ENCODE measurements at places on chromosomes 13 and 19. TPM values are rescaled to one million over a fixed set of nuclear protein-coding genes. Genes with fewer than 3 reads are reported as not detected.

C13orf46 gene
- 3.0 TPM for total RNA-seq

LYPD5 gene
- not detected for total RNA-seq

C13orf42 gene
- total RNA-seq: not detected

MTUS2 gene
- 0.12 TPM for total RNA-seq

- no peak overlapping the region for H3K4me3 ChIP-seq
- no peaks in the 10 kb centered on the region for H3K36me3 ChIP-seq
- peak; percentile 19 for DNase-seq
- H3K27ac ChIP-seq: no peak overlapping the region
- no peaks in the 10 kb centered on the region for H3K4me1 ChIP-seq
Observed at GRCh38 chr19:5358173-5358800, 17.7 kb upstream of the PTPRS start.

GRCh38 chr13:73201626-73202025 lies 142.8 kb downstream of the KLF5 start:
- H3K4me3 ChIP-seq: no peak overlapping the region
- no peaks in the 10 kb centered on the region for H3K36me3 ChIP-seq
- no peak for DNase-seq
- no peak overlapping the region for H3K27ac ChIP-seq
- no peaks in the 10 kb centered on the region for H3K4me1 ChIP-seq
- H3K27me3 ChIP-seq: no peaks in the 10 kb centered on the region

DNA sequence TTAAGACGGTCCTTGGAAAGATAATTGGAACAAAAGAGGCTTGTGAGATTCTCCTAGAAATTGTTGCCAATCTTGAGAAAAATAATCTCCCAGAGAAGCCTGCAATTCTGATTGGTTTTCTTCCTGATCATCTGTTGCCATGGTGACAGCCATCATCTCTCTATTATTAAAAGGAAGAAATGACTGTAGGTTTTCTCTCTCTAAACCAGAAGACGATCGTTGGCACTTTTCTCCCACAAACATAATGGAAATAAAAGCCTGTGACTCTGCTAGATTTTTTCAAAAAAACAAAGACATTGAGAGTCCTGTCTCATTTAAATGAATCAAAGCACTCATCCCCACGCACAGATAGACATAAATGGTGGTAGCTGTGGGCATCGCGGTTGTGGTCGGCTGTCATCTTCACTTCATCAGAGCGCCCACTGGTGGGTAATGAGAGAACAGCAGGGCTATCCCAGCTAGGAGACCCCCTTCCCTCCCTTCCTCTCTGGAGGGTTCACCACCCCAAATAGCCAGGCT lies 21.7 kb upstream of the CALM3 start:
- DNase-seq: no peak
- H3K36me3 ChIP-seq: no peaks in the 10 kb centered on the region
- no peak overlapping the region for H3K4me3 ChIP-seq

DNA sequence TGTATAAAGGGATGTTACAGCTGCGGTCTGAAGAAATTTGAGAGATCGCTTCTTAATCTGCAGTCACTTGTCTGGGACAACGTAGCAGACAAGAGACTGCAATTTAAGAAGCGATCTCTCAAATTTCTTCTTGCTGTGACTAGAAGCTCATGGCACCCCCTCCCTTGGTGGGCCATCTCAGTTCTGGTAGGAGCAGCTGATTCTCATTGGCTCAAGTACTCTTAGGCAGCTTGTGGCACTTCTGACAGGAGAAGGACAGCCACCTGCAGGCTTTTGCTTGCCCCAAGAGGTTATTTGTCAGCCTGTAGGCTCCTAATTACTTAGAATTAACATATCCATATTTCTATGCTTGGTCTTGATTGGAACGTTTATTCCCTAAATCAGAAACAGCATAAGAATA lies 503.0 kb downstream of the DCT start:
- no peak for DNase-seq
- no peak overlapping the region for H3K27ac ChIP-seq
- no peaks in the 10 kb centered on the region for H3K36me3 ChIP-seq
- no peaks in the 10 kb centered on the region for H3K4me1 ChIP-seq
- no peaks in the 10 kb centered on the region for H3K27me3 ChIP-seq

- H3K27ac ChIP-seq: no peak overlapping the region
- H3K4me1 ChIP-seq: no peaks in the 10 kb centered on the region
- no peak overlapping the region for H3K4me3 ChIP-seq
- H3K27me3 ChIP-seq: no peaks in the 10 kb centered on the region
- no peaks in the 10 kb centered on the region for H3K36me3 ChIP-seq
- DNase-seq: no peak
Observed at GRCh38 chr13:71513411-71514033, 353.5 kb downstream of the DACH1 start.

GRCh38 chr13:113032291-113032690 lies 63.3 kb downstream of the MCF2L start:
- DNase-seq: no peak
- H3K4me1 ChIP-seq: no peaks in the 10 kb centered on the region
- no peaks in the 10 kb centered on the region for H3K36me3 ChIP-seq
- no peak overlapping the region for H3K27ac ChIP-seq
- H3K4me3 ChIP-seq: no peak overlapping the region

DNA sequence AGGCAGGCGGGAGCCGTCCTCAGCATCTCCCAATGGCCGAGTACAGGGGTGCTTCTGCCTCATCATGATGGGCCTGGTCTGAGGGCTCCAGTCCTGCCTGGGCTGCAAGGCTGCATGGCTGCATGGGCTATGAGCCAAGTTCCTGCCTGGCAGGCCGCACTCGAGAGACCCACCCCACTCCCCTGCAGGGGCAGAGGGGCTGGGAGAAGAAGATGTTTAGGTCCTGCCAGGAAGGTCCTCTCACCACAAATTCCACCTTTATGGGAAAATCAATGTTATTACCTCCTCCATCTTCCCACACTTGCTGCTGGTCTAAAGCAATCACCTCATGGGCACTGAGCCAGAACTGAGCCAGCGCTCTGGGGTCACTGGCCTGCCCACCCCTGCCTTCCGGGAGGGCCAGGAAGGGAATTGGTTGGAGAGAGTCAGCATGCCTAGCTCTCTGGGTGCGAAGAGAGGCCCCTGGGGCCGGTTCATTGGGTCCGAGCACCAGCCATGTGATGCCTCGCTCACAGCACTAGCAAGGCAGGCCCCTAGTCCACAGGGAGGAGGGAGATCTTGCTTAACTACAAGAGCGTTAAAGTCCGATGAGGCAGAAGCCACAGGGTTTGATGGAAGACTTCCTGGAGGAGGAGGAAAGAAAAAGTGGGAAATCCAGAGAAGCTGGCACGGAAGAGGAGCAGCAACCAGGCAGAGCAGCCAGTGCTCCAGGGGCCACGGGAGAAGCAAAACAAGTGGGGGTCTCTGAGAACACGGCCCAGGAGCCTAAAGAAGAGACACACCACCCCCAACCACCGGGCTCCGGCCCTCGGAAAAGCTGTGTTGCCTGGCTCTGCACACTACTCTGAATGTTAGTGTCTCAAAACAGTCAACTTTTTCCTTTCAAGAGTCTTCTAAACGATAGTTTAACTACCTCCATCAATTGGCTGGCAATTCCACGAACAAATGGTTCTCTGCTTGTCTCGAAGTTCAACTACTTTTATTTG lies 63.1 kb downstream of the CEBPG start:
- no peaks in the 10 kb centered on the region for H3K36me3 ChIP-seq
- peaks cover 10% of the 10 kb centered on the region for H3K4me1 ChIP-seq
- H3K27ac ChIP-seq: no peak overlapping the region
- H3K4me3 ChIP-seq: no peak overlapping the region
- no peaks in the 10 kb centered on the region for H3K27me3 ChIP-seq

GRCh38 chr13:31998131-31998530 lies 33.4 kb upstream of the FRY start:
- no peaks in the 10 kb centered on the region for H3K27me3 ChIP-seq
- no peaks in the 10 kb centered on the region for H3K4me1 ChIP-seq
- no peak overlapping the region for H3K27ac ChIP-seq

GRCh38 chr13:110894086-110894485 lies 20.8 kb downstream of the ANKRD10 start:
- H3K4me1 ChIP-seq: no peaks in the 10 kb centered on the region
- H3K27me3 ChIP-seq: no peaks in the 10 kb centered on the region
- no peak overlapping the region for H3K4me3 ChIP-seq
- H3K27ac ChIP-seq: no peak overlapping the region
- H3K36me3 ChIP-seq: peaks cover 24% of the 10 kb centered on the region

Measured in astrocyte (in vitro differentiated cells and primary cell).